ENCODE measurements at places on chromosomes 2 and 18.

DNA sequence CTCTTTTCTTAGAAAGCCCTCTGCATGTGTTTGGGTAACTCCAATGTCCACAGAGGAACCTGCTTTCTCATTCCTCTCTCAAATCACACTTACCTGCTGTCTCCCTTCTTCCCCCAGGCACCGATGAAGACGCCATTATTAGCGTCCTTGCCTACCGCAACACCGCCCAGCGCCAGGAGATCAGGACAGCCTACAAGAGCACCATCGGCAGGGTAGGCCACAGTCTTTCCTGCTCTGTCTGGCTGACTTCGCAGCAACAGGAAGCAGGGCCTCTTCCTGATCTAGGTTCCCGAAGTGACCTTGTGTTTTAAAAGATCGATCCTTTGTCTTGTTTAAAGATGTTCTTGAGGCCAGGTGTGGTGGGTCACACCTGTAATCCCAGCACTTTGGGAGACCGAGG is 25.0 kb upstream of the GMCL1 start:
- no peak for DNase-seq

GRCh38 chr2:112634153-112634873 is 11.4 kb upstream of the SLC20A1 start:
- no peak for DNase-seq

DNA sequence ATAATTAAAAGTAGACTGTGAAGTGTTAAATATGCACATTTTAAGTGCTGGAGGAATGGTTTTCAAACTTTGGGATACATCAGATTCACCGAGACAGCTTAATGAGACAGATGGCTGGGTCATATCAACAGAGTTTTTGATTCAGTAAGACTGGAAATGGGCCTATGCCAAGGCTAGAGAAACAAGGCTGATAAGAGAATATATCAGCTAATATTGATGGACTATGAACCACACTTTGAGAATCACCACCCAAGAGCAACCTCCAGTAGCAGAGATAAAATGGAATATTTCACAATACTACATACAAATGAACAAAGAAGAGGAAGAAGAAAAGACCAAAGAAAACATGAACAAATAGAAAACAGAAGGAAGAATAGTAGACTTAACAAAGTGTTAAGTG is 450.2 kb upstream of the KLHL29 start:
- DNase-seq: no peak

- DNase-seq: no peak
Measured at GRCh38 chr2:121128741-121129659, 156.0 kb downstream of the TFCP2L1 start.

GRCh38 chr2:118521960-118522359 is 325.5 kb downstream of the EN1 start:
- no peak for DNase-seq

DNA sequence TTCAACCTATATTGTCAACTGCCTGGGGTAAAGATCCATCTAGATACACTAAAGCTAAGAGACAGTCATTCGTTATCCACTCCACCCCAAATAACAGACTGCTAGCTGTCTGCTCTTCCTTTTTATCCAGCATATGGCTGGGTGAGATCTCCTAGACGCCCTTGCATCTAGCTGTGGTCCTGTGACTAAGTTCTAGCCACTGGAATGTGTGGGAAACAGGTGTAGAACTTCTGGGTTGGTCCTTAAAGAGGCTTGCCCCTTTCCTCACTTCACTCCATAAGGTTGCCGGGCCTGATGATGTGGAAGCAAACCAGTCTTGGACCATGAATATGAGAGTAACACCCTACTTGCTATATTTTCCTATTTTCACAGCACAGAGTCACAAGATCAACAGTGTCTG is 3.2 kb downstream of the COA5 start:
- no peak for DNase-seq

DNA sequence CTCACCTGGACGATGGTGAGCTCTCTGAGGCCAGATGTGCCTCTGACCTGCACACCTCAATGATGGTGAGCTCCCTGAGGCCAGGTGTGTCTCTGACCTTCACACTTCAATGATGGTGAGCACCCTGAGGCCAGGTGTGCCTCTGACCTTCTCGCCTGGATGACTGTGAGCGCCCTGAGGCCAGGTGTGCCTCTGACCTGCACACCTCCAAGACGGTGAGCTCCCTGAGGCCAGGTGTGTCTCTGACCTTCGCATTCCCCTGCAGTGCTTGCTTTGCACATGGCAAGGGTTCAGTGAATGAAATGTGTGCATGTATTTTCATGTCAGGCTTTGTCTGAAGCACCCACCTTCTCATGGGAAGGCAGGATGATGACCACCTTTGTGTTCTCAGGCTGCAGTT is 95.5 kb downstream of the PTGR3 start:
- DNase-seq: no peak

DNA sequence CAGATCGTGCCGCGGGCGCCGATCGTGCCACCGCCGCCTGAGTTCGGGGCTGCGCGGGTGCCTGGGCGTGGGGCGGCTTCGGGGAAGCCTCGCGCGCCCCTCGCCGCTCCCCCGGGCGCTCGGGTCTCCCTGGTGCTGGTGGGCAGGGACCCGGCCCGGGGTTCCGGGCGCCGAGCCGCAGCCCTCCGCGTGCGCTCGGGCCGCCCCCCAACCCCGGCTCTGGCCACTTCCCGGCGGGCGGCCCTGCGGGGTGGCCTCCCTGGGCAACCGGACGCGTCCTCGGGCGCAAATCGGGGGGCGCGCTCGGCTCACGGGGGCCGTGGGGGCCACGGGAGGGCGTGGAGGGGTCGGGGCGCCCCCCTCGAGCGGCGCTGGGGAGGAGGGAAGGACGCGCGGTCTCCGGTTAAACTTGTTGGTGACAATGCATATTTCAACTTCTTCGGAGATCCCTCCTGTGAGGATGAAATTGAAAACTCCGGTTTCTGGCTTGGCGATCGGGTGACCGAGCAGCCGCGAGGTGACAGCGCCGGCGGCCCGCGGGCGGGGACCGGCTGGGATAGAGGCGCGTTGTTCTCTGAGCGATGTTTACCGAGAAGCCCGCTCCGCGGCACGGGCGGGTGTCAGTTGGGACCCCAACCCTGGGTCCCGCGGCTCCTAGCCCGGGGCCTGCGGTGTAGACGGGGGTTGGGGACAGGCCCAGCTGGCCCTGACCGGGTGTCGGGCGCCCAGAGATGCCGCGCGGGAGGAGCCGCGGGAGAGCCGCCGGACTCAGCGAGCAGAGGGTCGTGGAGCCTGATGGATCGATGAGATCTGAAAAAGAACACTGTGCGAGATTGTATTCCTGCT is 676 bp downstream of the SH3BP4 start:
- DNase-seq: no peak

- no peak for DNase-seq
Measured at GRCh38 chr2:206343816-206344215, 69.4 kb downstream of the ZDBF2 start.

GRCh38 chr2:42084231-42084671 is 36.4 kb downstream of the PKDCC start:
- DNase-seq: no peak

- no peak for DNase-seq
Measured at GRCh38 chr2:144084114-144084661, 435.7 kb downstream of the ZEB2 start.

DNA sequence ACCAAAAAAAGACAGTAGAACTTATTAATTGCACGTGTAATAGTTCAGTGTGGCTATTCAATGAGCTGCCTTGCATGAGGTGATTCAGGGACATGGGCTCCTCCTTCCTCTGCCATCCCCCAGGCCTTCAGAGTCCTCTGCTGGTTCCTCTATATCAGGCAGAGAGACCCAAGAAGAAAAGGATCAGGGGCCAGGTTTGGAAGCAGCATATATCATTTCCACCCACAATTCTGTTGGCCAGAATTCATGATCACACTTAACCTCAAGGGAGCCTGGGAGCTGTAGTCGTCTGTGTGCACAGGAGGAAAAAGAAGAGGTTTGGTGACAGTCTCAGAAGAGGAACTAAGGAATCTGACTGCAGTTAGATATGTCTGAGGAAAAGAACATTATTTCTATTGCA is 114.0 kb upstream of the GLS start:
- DNase-seq: no peak

GRCh38 chr2:172442072-172442895 is 14.9 kb downstream of the ITGA6 start:
- DNase-seq: no peak

DNA sequence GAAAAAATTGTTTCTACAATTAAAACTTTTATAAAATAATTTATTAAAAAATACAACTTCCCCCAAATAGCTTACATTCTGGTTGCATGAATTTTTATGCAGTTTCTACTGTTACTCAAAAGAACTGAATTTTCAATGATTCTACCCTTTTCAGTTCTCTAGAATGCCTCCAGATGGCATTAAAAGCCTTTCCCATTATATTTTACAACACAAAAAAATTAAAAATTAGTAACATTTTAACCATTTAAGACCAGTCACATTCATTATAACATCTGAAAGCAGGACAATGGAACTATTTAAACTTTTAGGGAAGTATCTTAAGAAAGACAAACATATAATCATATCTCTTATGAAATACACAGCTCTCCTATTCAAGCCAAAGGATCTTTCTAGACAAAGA is 236.0 kb upstream of the REV1 start:
- DNase-seq: no peak

DNA sequence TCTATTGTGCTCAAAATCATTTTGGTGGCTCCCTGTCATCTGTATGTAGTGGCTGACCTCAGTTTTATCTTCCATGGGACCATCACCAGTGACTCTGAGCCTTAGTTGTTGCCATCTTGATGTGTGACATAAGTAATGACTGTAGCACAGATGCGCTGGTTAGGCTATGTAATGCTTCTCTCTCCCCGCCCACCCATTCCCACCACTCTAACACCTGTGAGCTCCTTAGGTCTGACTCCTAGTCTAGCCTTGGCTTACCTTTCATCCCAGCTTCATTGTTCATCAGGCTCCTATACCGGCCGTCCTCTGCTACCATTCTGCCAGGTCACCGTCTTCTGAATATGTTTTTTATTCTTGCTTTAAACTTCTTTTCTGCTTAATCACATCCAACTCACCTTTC is 17.2 kb downstream of the MYO1B start:
- no peak for DNase-seq

- DNase-seq: no peak
Measured at GRCh38 chr2:112005406-112006075, 49.5 kb upstream of the TMEM87B start.

- DNase-seq: no peak
Measured at GRCh38 chr2:86025229-86025820, 80.4 kb downstream of the POLR1A start.

DNA sequence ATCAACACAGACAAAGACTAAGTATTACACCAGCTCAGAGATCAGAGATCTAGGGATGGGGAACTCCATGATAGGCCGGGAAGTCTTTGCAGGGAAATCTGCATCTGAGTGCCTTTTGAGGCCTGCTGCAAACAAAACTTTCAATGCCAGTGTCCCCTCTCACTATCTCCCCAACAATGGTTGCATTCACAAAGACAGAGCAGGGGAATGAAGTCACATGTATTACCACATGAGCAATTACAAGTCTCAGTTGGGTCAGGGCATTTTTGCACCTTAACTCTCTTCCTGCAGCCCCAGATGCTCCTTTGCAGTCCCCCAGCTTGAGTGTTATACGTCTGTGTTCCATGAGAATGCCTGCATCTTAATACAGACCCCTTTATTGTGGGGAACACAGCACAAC is 1.8 kb upstream of the RNF144A start:
- DNase-seq: peak; percentile 46

GRCh38 chr18:45330170-45330594 is 285.1 kb upstream of the SLC14A2 start:
- DNase-seq: no peak

GRCh38 chr2:97671526-97671925 is 2.0 kb downstream of the C2orf92 start:
- DNase-seq: no peak

DNA sequence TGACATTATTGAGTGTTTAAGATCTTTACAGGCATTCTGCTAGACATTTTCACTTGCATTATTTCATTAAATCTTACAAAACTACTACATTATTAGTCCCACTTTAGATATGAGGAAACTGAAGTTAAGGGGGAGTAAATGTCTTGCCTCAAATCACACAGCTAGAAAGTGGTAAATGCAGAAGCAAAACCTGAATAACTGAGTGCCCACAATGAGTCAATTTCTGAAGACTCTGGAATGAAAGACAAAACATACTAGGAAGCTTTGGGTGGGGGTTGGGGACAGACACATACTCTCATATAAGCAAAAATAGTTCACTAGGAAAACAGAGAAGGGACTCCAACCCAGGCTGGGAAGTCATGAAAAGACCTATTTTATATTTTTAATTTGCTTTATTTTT is 214.4 kb upstream of the LRATD1 start:
- DNase-seq: no peak

- DNase-seq: no peak
Measured at GRCh38 chr2:12428324-12428723, 288.4 kb upstream of the TRIB2 start.

- no peak for DNase-seq
Measured at GRCh38 chr2:236676136-236676873, 106.7 kb downstream of the ACKR3 start.

DNA sequence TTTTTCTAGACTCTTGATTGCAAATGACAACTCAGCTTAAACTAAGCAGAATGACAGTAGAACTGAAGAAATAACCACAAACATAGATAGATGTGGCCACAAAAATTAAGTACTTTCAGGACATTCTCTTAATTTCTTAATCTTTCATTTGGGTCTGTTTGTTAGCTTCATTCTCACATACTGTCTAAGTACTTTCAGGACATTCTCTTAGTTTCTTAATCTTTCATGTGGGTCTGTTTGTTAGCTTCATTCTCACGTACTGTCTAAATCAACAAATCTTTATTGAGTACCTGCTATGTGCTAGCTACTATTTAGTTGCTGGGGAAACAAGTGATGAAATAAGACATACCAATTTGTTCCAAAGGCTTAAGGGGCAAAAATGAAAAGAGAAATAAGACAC is 35.1 kb downstream of the FAM117B start:
- no peak for DNase-seq

All from amygdala (tissue), 56 donors.